ENCODE measurements at places on chromosomes 1 and 21.

- no peak for DNase-seq
Measured at GRCh38 chr1:169105087-169105433, 1.4 kb upstream of the ATP1B1 start.

GRCh38 chr1:204074274-204075138 is 1.6 kb downstream of the SOX13 start:
- DNase-seq: no peak

GRCh38 chr1:38046884-38047602 is 450 bp upstream of the POU3F1 start:
- DNase-seq: no peak

- no peak for DNase-seq
Measured at GRCh38 chr1:164337394-164337793, 221.6 kb upstream of the PBX1 start.

GRCh38 chr1:113758631-113759332 is 504 bp downstream of the PHTF1 start:
- peak; percentile 22 for DNase-seq

GRCh38 chr1:4176841-4177240 is 276.8 kb upstream of the C1orf174 start:
- DNase-seq: no peak

DNA sequence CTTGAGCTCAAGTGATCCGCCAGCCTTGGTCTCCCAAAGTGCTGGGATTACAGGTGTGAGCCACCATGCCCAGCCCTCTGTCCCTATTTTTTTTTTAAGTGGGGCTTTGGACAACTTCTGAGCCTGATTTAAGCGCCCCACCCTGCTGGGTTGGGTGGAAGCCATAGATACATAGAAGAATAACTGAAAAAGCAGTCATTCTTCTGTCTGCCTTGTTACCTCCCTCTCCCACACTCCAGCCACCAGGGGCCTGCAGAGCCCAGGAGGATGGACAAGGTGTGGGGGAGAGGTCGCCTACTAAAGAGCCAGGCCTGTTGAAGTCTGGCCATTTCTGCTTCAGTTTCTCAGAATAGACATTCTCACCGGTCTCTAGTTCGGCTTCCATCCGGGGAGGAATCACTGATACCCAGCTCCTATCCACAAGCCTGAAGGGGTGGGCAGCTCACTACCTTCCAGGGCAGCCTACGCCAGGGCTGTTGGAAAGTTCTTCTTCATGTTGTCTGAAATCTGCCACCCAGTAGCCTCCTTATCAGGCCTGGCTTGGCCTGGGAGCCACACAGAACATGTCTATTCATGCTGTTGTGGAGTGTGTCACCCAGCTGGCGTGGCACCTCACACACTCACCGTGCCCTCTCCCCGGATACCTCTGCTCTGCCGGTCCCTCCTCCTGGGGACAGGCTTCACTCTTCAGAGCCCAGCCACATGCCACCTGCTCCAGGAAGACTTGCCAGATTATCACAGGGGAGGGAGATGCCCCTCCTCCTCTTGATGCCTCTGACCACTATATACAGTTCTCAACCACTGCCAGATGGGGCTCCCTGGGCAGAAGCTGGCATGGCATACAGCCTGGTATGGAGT is 27.7 kb downstream of the KNCN start:
- DNase-seq: no peak

- DNase-seq: no peak
Measured at GRCh38 chr1:180901076-180901990, 11.4 kb upstream of the KIAA1614 start.

GRCh38 chr21:14846621-14847020 is 218.2 kb downstream of the NRIP1 start:
- DNase-seq: no peak

DNA sequence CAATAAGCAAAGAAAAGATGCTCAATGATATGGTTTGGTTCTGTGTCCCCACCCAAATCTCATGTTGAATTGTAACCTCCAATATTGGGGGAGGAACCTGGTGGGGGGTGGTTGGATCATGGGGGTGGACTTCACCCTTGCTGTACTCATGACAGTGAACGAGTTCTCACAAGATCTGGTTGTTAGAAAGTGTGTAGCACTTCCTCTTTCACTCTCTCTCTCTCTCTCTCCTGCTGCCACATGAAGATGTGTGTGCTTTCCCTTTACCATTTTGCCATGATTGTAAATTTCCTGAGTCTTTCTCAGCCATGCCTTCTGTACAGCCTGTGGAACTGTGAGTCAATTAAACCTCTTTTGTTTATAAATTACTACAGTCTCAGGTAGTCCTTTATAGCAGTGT is 248.4 kb downstream of the HHIPL2 start:
- no peak for DNase-seq

- no peak for DNase-seq
Measured at GRCh38 chr1:227731241-227731677, 3.8 kb downstream of the JMJD4 start.

- no peak for DNase-seq
Measured at GRCh38 chr1:106802181-106802580, 254.3 kb upstream of the PRMT6 start.

- DNase-seq: no peak
Measured at GRCh38 chr1:43444836-43445235, 8.9 kb downstream of the HYI start.

- no peak for DNase-seq
Measured at GRCh38 chr1:157658571-157658970, 42.0 kb downstream of the FCRL3 start.

GRCh38 chr1:44500181-44501046 is 95.4 kb downstream of the RNF220 start:
- DNase-seq: no peak

DNA sequence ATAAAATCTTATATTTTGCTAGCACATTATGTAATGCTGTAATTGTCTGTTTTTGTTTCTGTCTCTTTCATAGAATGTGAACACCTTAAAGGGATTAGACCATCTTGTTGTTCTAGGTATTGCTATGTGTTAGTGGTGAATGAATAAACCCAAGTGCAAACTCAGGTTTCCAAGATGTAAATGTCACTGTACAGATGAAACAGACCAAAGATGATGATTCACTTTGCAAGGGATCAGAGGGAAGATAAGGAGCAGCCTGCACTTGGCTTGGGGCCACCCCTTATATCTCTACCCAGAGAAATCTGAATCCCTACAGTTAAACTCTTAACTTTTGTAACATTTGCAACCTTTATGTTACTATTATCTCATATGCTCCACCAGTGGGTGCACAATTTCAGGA is 25.4 kb downstream of the UROD start:
- no peak for DNase-seq

- DNase-seq: no peak
Measured at GRCh38 chr21:43820466-43820865, 31.1 kb downstream of the RRP1 start.

DNA sequence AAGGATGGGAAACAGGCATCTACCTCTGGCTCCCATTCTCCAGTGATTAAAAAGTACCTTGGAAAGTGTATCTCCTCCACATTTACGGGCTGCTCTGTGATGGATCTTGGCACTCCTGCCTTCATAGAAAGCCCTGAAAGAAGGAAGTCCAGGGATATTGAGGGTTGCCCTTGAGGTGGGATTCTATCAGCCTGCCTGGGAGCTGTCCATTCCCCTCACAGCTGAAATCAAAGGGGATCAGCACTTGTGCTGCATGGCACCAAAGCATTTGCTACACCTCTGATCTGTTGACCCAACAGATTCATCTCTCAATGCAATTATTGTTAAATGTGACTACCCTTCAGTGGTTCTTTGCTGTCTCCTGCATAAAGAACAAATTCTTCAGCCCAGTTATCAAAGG is 442.0 kb upstream of the RUNX1 start:
- DNase-seq: no peak

DNA sequence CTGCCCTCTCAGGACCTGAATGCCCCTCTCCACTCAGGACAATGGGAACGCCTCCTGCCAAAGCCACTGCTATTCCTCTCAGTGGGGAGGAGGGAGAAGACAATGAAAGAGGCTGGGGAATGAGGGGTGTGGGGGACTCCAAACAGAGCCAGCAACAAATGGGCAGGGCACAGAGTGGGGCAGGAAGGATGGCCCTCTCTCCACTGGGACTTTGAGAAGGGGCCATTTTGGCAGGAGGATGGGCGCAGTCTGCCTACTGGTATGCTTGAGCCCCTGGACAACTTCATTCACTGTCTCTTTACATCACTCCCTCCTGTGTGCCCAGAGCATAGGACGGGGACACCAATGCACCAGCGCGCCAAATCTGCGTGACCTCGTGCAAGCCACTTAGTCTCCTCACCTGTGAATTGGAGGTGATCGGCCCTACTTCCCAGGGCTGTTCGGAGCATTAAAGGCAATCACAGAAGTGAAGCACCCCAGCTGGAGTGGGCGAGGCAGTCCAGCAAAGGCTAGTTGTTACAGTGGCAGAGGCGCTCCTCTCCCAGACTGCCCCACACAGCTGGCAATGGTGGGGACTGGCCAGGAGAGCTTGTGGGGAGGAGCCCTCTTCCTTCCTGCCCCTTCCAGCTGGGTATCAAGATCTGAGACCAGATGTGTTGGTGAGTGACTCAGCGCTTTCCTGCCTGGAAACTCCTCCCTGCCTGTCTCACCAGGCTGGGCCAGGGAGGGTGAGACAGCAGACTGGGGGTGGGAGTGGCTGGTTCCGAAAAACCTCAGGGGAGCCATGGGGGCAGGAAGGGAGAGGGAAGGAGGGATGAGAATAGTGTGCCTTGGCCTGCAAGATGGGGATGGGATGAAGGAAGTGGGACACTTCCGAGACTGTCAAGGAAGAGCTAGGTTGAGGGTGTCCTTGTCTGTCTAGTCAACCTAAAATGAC is 22.4 kb upstream of the SYNC start:
- no peak for DNase-seq

DNA sequence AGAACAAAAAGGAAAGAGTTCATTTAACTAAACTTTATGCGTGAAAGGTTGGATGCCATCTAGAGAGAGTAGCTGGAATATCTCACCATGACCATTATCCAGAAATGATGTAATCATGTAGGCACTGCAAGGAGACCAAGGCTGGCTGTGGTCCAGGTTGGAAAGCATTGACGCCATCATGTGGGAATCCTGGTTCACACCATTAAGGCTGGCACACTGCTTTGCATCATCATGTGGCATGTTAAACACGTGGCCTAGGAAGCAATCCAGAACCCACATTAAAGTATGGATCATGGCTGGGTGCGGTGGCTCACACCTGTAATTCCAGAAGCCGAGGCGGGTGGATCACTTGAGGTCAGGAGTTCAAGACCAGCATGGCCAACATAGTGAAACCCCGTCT is 4.3 kb downstream of the ADAMTS1 start:
- no peak for DNase-seq

GRCh38 chr1:53377438-53377841 is 49.6 kb upstream of the LRP8 start:
- no peak for DNase-seq

DNA sequence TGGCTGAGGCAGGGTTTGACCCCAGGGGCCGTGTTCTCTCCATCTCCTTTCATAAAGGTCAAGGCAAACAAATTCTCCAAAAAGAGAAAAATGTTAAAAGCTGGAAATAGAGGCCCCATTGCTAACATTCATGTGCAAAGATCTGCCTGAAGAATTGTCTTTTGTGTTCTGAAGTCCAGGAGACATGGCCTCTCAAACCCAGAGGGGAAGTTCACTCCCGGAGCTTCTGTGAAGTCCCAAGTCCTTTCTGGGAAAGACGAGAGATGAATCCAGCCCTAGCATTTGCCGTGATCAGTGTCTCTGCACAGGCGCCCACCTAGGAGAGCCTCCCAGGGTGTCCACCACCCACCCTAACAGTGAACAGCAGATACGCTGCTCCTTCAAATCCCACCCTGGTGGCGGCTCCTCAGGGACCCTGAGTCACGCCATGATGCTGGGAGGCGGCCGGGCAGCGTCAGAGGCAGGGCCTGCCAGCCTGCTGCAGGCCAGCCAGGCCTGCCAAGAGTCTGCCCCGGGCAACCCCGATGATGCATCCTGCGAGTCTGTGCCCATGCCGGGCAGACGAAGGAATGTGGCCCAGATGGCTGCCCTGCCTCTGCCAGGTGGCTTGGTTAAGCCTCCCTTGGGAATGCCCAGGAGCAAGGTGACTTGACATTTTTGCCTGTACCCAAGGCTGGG is 5.2 kb upstream of the C2CD2 start:
- DNase-seq: no peak

- DNase-seq: no peak
Measured at GRCh38 chr1:52192436-52192835, 50.5 kb downstream of the ZFYVE9 start.

DNA sequence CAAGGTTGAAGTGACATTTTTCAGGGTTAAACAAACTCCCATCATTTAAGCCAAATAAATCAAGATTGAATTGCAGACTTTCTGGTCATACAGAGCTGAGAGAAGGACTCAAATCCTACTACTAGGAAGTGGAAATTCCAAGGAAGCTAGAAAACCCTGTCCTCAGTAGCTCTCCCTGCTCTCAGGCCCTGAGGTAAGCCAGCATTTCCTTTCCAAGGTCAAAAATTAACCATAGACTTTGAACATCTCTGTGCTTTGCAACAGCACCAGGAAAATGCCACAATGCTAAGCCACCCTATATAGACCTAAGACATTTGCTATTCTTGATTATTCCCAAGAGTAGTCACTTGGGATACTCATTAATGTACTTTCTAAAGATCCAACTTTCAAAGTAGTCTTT is 45.1 kb downstream of the LUZP1 start:
- no peak for DNase-seq

DNA sequence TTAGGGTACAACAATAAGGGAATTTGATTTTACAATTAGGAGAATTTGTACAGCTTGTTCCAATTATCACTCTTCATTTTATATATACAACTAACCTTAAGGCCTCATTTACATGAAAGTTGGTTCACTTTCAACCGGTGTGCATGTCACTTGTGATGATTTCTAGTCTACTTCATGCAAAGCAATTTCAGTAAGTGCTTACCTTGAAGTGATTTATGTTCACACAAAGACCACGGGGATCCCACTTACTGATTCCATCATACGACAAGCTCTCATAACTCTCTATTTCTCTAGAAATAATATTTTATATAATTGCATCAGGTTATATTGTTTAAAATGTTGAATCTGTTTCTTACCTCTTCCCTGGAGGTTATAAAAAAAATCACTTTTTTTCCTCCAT is 100.3 kb upstream of the CHODL start:
- DNase-seq: no peak

DNA sequence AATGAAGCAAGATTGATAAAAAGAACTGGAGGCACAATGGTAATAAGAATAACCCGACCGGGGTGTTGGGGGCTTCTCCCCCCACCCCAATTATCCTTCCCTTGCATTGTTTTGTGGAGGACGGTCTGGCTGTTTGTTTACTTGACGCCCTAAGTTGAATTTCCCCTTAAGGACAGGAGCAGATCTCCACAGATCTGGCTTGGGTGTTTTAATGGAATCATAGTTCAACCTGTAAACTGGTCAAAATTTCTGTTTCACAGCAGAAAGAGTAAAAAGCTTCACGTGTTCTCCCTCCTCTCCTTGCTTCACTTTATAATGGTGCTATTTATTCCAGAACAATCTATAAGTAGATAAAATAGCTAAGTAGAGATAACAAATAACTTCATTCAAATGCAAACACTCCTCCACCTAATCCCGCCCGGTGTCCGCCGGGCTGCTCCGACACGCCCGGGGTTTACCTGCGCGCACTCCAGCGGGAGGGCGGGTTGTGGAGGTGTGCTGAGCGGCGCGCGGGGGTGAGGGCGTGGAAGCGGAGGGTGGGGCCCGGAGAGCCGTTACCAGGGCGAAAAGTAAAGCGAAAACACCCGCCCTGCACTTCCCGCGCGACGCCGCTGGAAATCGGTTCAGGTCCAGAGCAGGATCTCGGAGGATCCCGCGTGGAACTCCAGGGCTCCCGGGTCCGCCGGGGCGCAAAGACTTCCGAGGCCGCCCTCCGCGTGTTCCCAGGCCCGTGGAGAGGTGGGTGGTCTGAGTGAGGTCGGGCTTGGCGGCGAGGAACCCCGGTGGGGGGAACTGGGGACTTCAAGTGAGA is 2.0 kb upstream of the ATF3 start:
- no peak for DNase-seq

All from NCI-H2107 (cell line).